ENCODE measurements at places on chromosomes 6 and 20.

- DNase-seq: no peak
Observed at GRCh38 chr6:90297115-90297866, 648 bp upstream of the BACH2 start.

- no peak for DNase-seq
Observed at GRCh38 chr6:53358440-53359094, 9.8 kb upstream of the ELOVL5 start.

DNA sequence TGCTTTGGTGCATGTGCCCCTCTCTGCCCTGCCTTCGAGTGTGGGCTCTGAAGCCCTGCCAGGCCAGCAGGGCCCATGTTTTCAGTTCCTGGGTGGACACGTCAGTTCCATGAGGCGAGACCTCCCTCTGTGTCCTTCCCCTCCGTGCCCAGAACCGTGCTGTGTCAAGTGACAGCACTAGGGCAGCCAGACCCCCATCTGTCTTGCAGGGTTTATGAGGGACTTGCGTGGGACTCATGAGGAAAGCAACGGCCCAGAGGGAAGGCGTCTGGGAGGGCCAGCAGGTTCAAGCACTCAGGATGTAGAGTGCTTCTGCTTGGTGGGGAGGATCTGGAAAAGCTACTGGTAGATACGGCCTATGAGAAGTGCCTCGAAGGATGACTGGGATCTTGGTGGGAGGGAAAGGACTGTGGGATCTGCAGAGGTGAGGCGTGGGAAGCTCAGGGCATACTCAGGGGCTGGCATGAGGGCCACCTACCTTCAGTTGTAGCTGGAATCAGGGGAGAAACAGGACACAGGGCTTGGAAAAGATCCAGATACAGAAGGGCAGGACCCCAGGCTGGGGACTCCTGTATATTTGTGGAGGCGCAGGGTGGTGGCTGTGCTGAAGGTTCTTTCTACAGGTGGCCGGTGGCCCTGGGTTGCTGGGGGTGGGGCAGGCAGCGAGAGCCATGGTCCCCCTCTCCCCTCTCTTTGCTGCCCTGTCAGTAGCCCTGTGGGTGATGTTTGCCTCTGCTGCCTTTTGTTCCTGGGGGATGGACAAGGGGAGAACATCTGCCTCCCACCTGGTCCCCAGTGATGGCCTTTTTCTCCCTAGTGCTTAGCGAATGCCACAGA is 5.5 kb downstream of the NPEPL1 start:
- no peak for DNase-seq

DNA sequence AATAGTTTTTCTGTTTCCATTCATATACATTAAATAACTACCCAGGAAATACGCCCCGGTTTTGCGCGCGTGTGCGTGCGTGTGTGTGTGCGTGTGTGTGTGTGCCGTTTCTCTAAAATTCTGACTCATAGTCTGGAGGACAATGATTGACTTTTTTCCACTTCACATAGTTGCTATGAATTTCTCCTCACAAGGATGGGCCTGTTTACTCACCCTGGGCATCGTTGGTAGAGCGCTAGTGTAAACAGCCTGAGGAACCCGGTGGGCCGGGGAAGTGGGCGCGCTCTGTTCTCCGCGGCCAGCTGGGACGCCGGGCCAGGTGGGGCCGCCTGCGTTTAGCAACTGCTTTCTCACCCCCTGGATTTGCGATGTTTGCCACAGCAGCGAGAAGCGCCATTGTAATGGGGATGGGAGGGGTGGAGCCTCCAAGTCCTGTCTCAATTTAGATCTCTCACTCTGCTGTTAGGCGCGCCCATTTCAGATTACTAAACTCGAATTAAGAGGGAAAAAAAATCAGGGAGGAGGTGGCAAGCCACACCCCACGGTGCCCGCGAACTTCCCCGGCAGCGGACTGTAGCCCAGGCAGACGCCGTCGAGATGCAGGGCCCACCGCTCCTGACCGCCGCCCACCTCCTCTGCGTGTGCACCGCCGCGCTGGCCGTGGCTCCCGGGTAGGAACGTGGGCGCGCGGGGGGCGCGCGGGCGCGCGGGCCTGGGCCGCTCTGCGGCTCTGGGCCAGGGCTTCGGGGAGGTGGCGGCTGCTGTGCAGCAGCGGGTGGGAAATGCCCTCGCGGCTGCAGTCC is at the start of gene CD109:
Gene CD109 (plus strand): TSS at position 585 of the 803 bp plus-strand sequence. CDS start 13 bp downstream, at position 598.
- DNase-seq: peak; percentile 56

GRCh38 chr6:124479991-124480430 is 482.2 kb upstream of the RNF217 start:
- no peak for DNase-seq

- no peak for DNase-seq
Observed at GRCh38 chr20:22916021-22916842, 118.9 kb upstream of the SSTR4 start.

- DNase-seq: no peak
Observed at GRCh38 chr6:137084090-137084489, 39.3 kb upstream of the IL20RA start.

DNA sequence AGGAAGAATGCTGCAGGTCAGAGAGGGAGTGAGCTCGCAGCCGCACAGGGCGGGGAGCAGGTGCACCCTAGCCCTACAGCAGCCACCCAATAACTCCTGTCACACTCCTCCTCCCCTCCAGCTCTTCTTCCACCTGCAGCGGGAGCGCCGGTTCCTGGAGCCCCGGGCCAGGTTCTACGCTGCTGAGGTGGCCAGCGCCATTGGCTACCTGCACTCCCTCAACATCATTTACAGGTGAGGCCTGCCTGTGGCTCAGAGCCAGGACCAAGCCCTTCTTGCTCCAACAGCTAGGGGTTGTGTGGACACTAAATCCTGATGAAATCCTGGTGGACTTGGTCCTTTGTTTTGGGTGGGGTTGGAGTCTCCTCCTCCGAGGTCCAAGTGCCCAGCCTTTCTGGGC is 11.7 kb downstream of the SGK2 start:
- DNase-seq: no peak

GRCh38 chr6:136113736-136114173 is 136.4 kb downstream of the MTFR2 start:
- peak; percentile 62 for DNase-seq

GRCh38 chr6:22205266-22205665 is 91.6 kb downstream of the PRL start:
- no peak for DNase-seq

- DNase-seq: peak; percentile 23
Observed at GRCh38 chr20:60694763-60695162, 557.3 kb upstream of the CDH4 start.

GRCh38 chr6:136628996-136629395 is 78.8 kb upstream of the MAP7 start:
- no peak for DNase-seq

- DNase-seq: no peak
Observed at GRCh38 chr6:16064671-16065072, 64.2 kb upstream of the MYLIP start.

- DNase-seq: peak; percentile 9
Observed at GRCh38 chr20:59518881-59519706, 85.2 kb upstream of the PHACTR3 start.

GRCh38 chr6:169521825-169522224 is 180.0 kb downstream of the WDR27 start:
- DNase-seq: no peak

DNA sequence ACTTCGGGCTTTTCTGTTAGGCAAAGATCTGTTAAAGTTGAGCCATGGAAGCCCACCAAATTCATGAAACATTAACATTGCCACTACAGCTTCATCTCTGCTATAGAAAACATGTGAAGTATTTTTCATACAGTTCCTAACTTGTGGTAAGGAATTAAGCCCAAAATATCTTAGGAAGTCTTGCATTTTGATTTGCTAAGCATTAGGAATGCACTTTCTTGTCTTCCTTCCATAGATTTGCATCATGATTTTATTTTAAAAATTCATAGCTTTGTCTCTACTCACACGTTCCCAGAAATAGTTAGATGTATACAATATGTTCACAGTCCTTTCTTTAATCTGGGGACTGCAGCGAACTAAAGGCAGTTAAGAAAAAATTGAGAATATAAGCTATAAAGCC is 325.6 kb downstream of the CENPW start:
- DNase-seq: peak; percentile 42

GRCh38 chr6:35047265-35048011 is 93.7 kb downstream of the TCP11 start:
- no peak for DNase-seq

GRCh38 chr6:77656999-77657764 is 4.3 kb downstream of the MEI4 start:
- no peak for DNase-seq

DNA sequence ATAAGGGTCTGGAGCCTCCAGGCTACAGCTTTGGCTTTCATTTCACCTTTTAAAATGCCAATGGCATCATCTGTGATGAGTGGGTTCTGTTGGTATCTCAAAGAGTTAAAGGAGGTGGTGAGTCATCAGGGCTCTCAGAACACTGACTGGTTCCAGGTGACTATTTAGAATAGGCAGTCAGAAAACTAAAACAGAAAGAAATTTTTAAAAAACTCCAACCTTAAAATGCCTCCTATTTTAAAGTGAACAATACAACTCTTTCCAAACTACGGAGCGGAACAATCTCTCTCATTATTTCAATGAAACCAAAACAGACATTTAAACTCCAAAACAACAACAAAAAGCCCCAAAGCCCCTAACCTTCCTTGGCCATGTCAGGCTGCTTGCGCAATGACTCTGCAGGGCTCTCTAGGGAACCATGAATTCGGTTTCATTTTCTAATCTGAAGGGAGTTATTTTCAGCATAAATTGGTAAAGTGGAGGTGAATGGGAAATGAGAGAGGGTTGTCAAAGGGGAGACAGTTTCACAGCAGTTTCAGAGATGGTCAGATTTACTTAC is 194.9 kb downstream of the KIF6 start:
- DNase-seq: no peak

DNA sequence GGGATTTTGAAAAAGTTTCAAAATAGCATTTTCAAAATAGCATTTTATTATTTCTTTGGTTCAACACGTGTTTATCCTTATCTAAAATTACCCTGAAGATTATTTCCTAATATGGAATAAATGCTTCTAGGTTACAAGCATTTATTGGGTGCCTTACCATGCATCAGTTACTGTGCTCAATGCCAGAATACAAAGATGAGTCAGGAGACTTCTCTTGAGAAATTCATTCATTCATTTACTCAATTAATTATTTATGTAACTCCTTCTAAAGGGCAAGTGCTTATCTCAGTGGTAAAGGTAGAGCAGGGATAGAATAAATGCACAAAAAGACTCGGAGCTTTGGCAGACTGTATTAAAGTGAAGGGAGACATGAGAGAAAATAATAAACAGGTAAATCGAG is 150.1 kb upstream of the PDE7B start:
- DNase-seq: no peak

DNA sequence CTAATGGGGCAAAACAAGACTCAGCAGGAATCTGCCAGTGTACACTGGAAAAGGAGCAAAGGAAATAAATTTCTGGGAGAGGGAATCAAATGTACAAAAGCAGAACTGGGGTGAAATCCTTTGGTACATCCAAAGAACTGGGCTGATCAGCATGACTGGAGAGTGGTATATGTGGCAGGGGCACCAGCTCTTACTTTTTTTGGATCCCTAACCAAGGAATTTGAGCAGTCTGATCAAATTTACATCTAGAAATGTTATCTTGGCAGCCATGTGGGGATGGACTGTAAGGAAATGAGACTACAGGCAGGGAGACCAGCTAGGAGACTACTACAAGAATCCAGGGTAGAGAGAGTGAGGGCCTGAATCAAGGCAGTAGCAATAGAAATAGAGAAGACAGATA is 1.2 kb upstream of the ZSCAN31 start:
- no peak for DNase-seq

GRCh38 chr20:48149902-48150301 is 364.6 kb upstream of the SULF2 start:
- DNase-seq: no peak

GRCh38 chr6:133259561-133259960 is 18.4 kb downstream of the EYA4 start:
- no peak for DNase-seq

- DNase-seq: no peak
Observed at GRCh38 chr6:167103041-167103891, 19.6 kb upstream of the CCR6 start.

- DNase-seq: no peak
Observed at GRCh38 chr6:2194643-2195042, 50.8 kb downstream of the GMDS start.

- no peak for DNase-seq
Observed at GRCh38 chr6:134480593-134480992, 162.7 kb upstream of the SGK1 start.

GRCh38 chr20:22403632-22404361 is 180.6 kb downstream of the FOXA2 start:
- no peak for DNase-seq

GRCh38 chr20:20695250-20695816 is 17.1 kb downstream of the RALGAPA2 start:
- no peak for DNase-seq

GRCh38 chr6:50143011-50143719 is 93.4 kb upstream of the DEFB112 start:
- no peak for DNase-seq

- DNase-seq: no peak
Observed at GRCh38 chr6:25389471-25389870, 110.3 kb downstream of the CARMIL1 start.

DNA sequence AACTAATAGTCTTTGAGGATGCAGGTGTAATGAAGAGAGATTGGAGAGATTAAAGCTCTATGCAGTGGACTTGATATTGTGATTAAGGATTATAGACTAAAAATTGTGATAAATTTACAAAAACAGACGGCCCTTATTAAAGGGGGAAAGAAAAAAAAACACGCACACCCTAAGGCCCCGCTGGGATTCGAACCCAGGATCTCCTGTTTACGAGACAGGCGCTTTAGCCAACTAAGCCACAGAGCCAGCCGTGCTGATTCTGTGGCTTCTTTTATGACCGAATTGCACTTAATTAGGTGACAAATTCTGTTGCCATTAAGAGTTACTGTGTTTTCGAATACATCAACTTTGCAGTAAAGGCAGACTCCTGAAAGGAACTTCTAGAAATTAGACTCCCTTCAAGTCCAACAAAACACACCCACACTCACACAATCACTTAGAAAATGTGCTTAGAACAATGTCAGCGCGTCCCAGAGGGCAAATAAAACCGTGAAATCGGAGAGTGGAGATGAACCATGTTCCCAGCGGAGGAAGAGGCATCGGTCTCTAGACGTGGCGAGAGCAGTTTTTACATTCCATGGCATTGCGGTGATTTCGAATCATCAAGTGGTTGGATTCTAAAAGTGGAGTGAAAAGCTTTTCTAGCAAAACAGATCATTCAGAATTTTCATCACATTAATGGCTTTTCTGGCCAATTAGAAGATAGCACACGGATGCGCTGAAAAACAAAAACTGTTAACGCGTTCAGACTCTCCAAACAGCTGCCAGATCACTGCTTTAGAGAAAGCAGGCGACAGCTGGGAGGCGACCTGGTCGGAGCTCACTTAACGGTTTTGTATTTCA is 122.6 kb downstream of the GPX5 start:
- peak; percentile 58 for DNase-seq

- DNase-seq: no peak
Observed at GRCh38 chr6:90230548-90231215, 66.0 kb downstream of the BACH2 start.

- DNase-seq: no peak
Observed at GRCh38 chr6:54244430-54244829, 63.8 kb upstream of the TINAG start.

- DNase-seq: no peak
Observed at GRCh38 chr20:25254571-25254970, 6.7 kb downstream of the PYGB start.

GRCh38 chr20:4522310-4522709 is 199.4 kb upstream of the PRND start:
- DNase-seq: no peak

GRCh38 chr20:9919271-9920014 is 80.6 kb upstream of the PAK5 start:
- DNase-seq: no peak

GRCh38 chr20:56579301-56579710 is 46.3 kb downstream of the FAM209B start:
- DNase-seq: no peak
